ENCODE measurements at places on chromosomes 2 and 18. TPM values are rescaled to one million over a fixed set of nuclear protein-coding genes. Genes with fewer than 3 reads are reported as not detected.

The ZNF2 gene
- polyA plus RNA-seq, result 1.3 TPM

The GPR75 gene
- 0.47 TPM for polyA plus RNA-seq

The ATP5MC3 gene
- polyA plus RNA-seq, result 557 TPM

The RIT2 gene
- polyA plus RNA-seq, result 9.5 TPM

The LYPD6 gene
- 4.9 TPM for polyA plus RNA-seq

The C2orf66 gene
- not detected for polyA plus RNA-seq

The CEP76 gene
- 11.2 TPM for polyA plus RNA-seq

The DSEL gene
- polyA plus RNA-seq, result 5.7 TPM

The CDCA7 gene
- 52.7 TPM for polyA plus RNA-seq

The IL1B gene
- not detected for polyA plus RNA-seq
